ENCODE measurements at places on chromosomes 11 and 22. TPM values are rescaled to one million over a fixed set of nuclear protein-coding genes. Genes with fewer than 3 reads are reported as not detected.

GRCh38 chr11:44139565-44140330 is 44.3 kb downstream of the EXT2 start:
- no peak for DNase-seq

DNA sequence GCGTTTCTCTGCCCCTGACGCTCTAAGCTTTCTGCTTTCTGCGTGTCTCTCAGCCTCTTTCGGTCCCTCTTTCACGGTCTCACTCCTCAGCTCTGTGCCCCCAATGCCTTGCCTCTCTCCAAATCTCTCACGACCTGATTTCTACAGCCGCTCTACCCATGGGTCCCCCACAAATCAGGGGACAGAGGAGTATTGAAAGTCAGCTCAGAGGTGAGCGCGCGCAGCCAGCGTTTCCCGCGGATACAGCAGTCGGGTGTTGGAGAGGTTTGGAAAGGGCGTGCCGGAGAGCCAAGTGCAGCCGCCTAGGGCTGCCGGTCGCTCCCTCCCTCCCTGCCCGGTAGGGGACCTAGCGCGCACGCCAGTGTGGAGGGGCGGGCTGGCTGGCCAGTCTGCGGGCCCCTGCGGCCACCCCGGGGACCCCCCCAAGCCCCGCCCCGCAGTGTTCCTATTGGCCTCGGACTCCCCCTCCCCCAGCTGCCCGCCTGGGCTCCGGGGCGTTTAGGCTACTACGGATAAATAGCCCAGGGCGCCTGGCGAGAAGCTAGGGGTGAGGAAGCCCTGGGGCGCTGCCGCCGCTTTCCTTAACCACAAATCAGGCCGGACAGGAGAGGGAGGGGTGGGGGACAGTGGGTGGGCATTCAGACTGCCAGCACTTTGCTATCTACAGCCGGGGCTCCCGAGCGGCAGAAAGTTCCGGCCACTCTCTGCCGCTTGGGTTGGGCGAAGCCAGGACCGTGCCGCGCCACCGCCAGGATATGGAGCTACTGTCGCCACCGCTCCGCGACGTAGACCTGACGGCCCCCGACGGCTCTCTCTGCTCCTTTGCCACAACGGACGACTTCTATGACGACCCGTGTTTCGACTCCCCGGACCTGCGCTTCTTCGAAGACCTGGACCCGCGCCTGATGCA is at the start of gene MYOD1:
Gene MYOD1, plus strand, starts transcription at position 544 of the 910 bp plus-strand sequence. Its CDS starts 212 bp downstream, at position 756.
- DNase-seq: no peak

Gene GRAMD4
- polyA plus RNA-seq: 7.1 TPM

DNA sequence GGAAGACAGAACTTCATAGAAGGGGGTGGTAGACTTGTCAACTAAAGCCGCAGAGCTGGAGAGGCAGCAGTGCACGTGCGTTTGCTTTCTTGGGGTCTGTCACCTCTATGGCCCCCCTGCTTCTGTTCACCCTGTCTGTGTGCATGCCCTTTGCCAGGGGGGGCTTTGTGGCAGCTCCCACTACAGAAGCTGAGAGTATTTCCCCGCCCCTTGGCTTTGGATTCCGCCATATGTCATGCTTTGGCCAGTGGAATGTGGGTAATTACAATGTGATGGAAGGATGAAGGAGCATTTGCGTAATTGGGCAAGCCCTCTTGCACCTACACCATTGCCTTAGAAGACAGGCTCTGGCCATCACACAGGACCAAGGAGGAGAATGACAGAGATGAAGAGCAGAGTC is 153.0 kb downstream of the MPPED1 start:
- no peak for DNase-seq

DNA sequence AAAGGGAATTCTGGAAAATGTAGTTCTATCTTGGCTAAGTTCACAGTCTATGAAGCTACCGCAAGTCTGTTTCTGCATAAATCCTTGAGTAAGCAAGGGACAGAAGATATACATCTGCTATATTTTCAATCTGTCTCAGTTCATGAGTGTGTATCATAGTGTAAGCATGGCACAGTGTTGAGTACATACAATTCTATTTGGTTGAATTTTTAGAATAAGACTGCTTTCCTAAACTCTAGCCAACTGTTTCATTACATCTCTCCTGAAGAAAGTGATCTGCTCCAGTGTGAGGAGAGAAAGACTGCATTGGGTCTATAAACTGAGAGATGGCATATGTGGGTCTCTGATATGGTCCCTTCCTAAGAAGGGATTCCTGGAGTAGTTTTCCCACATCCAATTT is 2.6 kb upstream of the CCDC81 start:
- no peak for DNase-seq

Gene MS4A12
- not detected for polyA plus RNA-seq

DNA sequence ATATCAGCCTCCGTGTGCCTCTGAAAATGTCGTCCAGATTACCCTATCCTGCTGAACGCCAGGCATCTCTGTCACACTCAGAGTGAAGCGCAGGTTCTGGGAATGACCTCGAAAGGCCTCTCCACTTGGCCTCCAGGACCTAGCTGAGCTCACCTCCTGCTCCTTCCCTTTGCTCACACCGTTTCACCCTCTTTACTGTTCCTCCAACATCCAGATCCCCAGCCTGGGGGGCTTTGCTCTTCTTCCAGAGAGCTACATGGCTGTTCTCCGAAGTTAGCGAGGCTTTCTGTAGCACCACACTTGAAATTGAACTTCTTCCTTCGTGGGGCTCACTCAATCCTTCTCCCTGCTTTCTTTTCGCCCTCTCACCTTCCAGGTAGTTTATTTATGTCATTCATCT is 27.9 kb downstream of the GLB1L2 start:
- DNase-seq: no peak

GRCh38 chr11:87878373-87878825 is 296.8 kb downstream of the RAB38 start:
- peak; percentile 43 for DNase-seq

DNA sequence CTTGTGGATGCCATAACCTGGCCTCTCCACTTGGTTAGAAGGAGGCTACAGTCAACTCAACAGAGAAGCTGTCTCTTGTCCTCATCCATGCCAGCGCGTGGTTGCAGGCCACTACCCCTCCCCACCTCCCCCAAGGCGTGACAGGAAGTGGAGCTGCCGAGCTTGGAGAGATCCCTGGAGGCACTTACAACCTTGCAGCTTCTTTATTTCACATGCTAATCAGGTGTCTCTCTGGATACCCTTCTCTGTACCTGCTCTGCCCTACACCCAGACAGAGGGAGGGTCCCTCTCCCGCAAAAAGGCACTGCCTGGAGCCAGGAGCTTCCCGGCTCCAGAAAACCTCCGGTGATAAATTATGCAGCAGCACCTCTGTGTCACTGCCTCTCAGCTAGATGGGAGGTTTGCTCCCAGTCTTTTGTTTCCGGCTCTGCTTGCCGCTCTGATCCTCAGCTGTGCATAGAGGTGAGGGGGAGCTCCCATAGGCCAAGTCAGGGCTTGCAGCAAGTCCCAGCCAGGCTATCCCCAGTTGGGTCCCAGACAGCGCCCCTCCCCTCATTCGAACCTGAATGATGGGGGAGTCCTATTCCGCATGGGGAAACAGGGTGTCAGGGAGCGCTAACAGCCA is 5.7 kb downstream of the LRP4 start:
- DNase-seq: no peak

DNA sequence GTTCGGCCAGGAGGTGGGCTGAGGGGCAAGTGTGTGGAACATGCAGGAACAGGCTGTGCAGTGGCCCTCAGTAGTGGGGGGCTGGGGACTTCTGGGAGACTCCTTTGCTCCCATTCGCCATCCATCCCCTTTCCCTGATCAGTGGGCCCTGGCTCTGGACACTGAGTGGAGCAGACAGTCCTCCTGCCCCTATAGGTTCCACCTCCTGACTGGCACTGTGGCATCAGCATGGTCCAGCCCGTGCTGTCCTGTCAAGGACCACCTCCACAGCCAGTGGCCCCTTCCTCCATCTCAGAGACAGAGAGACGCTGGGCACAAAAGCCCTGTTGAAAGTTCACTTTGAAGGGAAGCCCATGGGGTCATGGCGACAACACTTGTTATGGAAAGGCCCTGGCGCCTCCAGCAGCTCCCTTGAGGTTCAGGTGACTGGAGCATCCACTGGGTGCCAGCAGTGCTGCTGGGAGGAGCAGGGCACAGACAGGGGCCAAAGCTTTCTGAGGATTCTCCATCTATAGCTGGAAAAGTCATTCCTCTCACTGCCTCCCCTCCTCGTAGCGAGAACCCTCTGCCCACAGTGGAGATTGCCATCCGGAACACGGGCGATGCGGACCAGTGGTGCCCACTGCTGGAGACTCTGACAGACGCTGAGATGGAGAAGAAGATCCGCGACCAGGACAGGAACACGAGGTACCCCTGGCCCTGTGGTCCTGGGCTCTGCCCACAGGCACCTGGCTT is 5.6 kb downstream of the DERL3 start:
- DNase-seq: no peak

DNA sequence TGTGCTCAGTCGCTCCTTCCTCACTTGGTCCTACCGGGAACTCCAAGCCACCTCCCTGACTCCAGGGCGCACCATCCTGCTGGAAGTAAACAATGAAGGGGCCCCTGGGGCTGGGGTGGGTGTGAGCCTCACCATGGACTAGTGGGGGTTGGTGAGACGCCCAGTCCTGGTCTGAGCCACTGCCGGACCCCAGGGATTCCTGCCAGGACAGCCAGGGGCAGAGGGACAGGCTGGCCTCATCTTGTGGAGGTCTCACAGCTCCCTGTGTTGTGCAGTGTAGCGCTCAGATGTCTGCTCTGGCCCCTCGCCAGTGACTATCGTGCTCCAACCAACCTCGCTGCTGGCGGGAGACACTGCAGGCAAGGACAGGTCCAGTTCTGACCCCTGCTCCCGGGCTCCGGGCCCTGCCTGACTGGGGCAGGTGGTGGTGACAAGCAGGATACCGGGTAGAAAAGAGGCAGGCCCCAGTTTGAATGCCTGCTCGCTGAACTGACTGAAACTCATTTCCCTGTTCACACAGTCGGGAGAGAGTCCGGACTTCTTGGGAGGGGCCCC is 1021.4 kb downstream of the BRD1 start:
- no peak for DNase-seq

DNA sequence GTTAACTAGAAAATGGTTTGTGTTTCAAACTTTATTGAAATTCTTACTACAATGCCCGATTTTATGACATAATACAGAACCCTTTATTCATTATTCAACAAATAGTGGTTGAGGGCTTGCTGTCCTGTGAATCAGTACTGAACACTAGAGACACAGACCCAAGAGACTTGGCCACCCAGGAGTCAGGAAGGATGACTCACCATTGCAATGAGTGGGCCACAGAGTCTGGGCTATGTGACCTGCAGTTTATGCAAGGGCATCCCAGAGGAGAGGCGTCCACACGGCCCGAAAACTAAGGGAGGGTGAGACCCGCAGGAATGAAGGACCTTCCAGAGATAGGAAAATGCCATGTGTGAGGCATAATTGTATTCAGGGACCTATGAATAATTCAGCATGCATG is 143.8 kb upstream of the DDI1 start:
- no peak for DNase-seq

Gene DSCAML1
- polyA plus RNA-seq: not detected

GRCh38 chr11:68066742-68067141 is 27.9 kb downstream of the TCIRG1 start:
- DNase-seq: no peak

DNA sequence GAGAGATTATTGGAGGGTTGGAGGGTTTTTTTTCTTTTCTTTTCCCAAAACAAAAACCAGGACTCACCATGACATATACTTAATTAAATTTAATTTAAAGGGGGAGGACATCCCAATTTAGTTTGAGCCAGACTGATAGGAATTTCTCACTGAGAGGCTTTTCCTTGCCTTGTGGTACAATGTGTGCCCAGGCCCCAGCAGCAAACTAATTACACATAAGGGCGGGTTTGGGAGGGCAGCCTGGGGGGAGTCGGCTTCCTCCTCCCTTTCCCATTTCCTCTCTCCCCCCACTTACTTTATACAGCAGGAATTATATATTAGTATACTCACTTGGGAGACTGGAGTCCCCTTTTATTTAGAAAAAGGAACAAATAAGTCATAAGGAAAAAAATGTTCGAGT is 2.9 kb downstream of the TEAD1 start:
- DNase-seq: peak; percentile 44

GRCh38 chr11:112999520-112999919 is 38.3 kb downstream of the NCAM1 start:
- DNase-seq: no peak

GRCh38 chr11:8749202-8749601 is 66.6 kb downstream of the RPL27A start:
- no peak for DNase-seq

Gene KCNE3
- 0.51 TPM for polyA plus RNA-seq

GRCh38 chr11:66080055-66080817 is 10.2 kb downstream of the PACS1 start:
- peak; percentile 21 for DNase-seq

DNA sequence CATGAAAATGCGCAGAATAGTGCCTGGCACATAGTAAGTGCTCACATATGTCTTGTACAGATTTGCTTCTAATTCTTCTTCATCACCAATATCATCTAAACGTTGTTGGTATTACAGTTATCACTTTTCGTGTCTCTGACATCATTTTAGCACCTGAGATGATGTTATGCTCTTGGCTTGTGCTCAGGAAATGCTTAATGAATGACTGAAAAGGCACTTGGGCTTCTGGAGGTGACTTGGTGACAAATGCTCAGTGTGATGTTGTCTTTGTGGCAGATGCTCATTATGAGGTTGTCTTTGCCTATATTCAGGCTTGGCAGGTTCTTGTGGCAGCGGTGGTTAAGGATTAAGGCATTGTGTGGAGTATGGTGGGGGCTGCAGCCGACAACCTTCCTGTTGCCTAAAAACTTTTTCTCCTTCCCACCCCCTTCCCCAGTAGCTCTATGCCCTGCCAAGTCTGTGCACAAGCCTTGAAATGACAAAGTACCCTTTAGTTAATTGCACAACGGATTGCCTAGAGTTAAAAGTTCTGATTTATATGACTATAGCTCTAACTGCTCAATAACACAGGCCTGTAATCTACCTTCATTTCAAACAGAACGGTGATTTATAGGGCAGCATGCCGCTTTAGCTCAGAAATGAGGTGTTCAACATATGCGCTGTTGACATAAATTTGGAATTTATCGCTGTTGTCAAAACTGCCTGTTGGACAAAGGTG is 82.5 kb downstream of the ZBTB16 start:
- no peak for DNase-seq

DNA sequence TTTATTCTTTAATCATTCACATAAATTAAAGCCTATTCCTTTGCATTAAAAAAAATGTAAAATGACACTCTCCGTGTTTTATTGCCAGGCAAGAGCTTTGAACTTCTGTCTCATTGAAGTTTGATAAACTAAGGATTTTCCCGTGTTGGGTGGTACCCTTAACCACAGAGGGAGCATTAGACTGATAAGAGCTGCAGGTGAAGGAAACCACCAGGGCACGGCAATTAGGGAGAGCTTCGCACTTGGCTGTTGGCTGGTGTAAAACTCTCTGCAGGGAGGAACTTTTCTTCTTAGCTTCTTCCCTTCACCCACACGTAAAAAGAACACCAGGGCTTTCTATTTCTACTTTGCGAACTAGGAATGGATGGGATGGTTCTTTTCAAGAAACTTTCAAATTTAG is 47.0 kb downstream of the CSTPP1 start:
- no peak for DNase-seq

- DNase-seq: no peak
These were observed 14.2 kb downstream of the CD3E start for GRCh38 chr11:118318581-118319336.

DNA sequence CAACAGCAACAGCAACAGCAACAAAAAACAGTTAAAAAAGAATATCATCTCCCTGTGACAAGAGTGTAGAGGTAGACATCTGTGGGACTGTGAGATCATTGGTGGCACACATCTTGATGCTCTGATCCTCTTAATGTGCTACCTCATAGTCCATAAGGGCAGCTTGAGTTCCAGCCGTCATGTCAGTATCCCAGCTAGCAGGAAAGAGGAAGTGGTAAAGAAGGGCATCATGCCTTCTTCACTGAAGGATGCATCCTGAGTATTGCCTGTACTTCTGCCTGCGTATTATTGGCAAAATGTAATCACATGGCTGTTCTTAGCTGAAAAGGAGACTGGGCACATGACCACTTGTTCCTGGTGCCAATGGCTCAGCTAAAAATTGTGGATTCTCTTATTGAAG is 314.3 kb downstream of the TBC1D22A start:
- no peak for DNase-seq

Measured in endothelial cell of umbilical vein (primary cell).